ENCODE measurements at places on chromosomes 3 and 15.

- DNase-seq, result no peak
Observed at GRCh38 chr3:100993309-100993708, at the start of gene ABI3BP. Gene ABI3BP (minus strand): TSS chr3:100993421. CDS start chr3:100993384, 37 bp downstream.

GRCh38 chr15:31605467-31605931 is 278.9 kb downstream of the KLF13 start:
- no peak for DNase-seq

DNA sequence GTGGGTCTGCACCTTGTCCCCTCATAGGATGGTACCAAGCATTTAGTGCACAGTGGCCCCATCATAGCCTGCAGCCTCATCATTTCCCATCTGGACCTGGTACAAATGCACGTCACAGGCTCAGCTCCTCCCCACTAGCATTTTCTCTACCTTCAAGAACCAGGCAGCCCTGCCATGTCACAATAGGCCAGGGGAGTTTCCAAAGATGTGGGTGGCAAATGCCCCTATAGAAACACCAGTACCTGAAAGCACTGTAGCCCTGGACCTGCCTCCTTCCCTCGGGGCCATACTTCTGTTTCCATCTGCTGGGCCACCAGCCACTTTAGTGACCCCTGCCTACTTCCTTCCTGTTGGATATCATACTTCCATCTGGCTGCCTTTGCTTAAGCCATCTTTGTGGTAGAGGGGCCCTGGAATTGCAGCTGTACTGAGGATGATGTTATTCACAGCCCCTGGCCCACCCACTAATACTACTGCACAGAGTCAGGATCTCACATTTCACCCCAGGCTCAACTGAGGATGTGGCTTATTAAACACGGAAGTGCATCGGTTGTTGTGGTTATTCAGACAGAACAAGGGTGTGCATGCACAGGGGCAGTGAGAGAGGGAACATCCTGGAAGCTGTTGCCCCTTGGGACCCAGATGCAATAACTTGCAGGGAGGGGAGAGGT is 3.8 kb downstream of the TCTA start:
- peak; percentile 59 for DNase-seq

DNA sequence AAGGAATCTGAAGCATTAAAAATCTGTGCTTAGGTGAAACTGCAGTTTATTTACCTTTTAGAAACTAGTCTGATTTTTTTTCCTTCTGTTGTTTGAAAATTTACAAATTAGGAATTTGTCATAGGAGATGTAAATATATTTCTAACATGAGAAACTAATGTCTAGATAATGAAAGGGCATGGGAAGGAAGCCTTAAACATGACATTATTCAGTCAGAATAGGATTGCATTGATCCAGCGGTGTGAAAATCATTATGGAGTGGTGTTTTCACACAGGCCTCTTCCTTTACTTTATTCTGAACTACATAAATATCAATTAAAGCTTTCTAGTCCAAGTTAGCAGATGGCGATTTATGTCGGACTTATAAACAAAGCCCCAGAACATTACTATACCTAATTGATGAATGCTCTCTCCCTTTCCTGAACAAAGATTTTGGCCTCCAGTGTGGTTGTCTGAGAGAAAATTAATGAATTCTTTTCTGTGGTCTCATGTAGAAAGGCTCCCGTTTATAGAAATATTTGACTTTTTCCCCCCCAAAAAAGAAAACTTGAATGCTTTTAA is 37.9 kb downstream of the FNDC3B start:
- no peak for DNase-seq

GRCh38 chr3:188868803-188869202 is 303.0 kb upstream of the TPRG1 start:
- DNase-seq, result no peak

DNA sequence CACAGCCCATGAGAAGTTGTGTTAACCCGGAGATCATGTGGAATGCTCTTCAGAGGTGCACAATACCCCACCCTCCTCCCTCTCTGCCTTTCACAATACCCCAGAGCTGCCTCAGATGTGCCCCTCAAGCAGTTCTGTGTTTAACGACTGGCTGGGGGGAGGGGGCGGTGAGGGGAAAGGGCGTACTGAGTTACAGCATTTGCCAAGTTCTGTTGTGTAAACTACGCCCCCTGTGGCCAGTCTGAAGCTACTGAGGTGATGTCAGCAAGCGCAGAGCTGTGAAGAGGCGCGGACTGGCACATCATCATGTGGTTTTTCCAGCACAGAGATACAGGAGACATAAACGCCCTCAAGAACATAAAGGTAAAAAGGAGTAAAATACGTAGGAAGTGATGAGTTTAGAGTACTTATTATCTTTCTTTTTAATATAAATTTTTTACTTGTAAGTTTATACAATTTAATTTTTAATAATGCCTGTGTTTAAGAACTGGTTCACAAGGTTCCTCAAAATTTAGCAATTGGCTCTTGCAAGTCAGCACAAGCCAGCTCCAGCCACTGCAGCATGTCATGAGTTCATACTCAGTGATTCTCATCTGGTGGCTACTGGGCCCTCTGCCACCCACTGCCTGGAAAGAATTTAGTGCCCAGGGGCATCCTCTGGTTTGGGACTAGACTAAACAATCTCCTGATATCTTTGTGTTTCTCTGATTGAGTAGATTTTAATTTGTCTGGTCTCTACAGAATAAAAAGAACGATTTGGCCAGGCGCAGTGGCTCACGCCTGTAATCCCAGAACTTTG is 1.7 kb downstream of the EPB42 start:
- no peak for DNase-seq

DNA sequence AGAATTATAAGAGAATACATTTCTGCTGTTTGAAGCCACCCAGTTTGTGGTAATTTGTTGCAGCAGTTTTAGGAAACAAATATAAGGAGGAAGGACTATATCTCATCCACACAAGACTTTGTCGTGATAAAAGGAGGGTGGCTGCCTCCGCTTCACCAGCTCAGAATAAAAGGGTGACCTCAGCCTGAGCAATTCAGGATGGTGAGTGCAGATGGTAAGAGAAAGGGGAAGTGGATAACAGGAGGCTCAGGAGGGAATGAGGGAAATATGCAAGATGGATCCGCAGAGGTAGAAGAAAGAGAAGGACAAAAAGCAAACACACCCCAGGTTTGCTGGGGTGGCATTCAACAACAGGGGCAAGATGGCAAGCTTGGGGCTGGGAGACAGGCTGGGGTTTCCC is 108.1 kb upstream of the TNFAIP8L3 start:
- DNase-seq, result no peak

GRCh38 chr3:45659661-45660566 is 29.3 kb upstream of the SACM1L start:
- DNase-seq, result peak; percentile 43

DNA sequence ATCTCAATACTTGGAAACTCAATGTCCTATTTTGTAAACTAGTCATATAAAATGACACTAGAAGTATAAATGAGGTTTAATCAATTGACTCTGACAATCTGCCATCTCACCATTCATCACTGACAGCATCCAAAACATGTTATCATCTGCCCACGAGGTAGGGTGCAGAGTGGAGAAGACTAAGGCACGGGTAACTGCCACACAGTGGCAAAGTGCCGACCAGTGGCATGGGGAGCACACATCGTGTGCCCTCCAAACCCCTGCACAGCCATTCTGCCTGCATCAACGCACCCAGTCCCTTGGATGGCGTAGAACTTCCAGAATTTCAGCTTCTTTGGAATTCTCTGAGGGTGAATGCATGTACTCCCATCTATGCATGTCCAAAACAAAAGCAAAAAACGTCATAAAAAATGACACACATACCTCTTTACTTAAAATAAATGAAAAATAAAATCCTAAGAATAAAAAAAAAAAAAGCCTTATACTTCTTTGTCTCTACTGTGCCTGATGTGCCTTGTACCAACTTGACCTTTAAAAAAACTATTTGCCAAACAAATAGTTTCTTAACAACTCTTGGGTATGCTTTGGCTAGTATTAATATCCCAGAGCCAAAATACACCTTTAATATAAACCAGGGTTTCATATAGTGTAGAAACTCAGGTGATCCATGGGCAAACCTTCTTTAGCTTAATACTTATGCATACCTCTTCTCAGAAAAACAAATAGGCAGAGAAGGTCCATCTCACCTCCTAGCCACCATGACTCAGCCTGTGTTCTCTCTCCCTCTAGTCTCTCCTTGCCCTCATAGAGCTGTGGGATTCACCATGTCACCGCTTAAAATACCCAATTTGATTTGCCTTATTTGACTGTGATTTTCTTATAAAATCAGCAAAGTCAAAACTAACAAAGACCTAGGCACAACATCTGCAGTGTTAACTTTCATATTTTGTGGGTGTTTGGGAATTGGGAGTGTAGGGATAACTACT is 12.7 kb downstream of the CPOX start:
- no peak for DNase-seq

- no peak for DNase-seq
Observed at GRCh38 chr3:123782488-123782887, 101.6 kb downstream of the MYLK start.

GRCh38 chr3:177824190-177824786 is 627.0 kb upstream of the TBL1XR1 start:
- DNase-seq, result no peak

DNA sequence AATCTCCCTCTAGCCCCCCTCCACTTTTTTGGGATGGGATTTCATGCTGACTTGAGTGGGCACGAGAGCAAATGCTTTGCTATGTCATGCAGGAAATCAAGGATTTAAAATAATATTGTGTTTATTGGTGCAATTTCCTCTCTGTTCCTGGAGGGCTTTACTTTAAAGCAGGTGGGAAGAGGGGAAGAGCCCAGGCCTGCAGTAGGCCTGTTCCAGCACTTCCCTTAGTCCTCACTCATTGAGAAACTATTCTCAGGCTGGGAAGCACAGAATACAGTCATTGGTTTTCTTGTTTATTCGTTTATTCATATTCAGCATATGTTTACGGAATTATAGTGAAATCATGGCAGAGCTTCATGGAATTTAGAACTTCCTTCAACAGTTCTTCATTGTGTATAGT is 41.7 kb upstream of the SPSB4 start:
- DNase-seq, result no peak

DNA sequence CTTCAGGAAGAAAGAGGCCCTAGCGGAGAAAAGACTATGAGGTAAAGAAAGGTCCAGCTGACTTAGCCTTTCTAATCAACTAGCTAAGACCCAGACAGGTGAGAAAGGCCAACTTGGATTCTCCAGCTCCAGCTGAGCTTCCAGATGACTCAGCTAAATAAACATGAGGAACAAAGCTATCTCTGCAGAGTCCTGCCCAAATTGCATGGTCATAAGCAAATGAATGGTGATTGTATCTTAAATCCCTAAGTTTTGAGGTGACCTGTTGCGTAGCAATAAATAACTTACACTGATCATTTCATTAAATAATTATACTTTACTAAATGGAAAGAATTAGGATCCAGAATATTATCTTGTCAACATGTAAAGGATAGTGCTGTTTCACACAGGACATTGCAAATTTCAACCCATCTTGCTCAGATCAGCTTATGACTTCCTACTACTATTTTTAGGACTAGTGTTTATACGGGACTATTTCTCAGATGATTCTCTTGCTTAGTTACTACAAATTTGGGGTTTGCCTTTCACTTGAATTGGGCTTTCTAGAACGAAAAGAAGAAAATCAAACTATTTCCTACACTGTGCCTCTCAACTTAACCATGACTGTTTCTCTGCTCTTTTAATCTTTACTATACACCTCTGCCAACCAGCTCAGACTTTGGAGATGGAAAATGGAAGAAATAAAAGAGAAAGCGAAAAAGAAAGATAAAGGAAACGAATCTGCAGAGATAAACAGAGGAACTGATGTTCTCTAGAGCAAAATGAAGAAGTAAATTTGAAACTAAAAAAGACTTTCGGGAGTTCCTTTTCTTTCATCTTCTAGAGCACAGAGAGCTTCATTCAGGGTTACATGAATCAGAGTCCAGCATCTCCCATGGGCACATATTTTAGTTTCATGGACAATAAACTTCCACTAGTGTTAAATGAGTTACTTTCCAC is 6.6 kb upstream of the ADGRG7 start:
- DNase-seq, result no peak

DNA sequence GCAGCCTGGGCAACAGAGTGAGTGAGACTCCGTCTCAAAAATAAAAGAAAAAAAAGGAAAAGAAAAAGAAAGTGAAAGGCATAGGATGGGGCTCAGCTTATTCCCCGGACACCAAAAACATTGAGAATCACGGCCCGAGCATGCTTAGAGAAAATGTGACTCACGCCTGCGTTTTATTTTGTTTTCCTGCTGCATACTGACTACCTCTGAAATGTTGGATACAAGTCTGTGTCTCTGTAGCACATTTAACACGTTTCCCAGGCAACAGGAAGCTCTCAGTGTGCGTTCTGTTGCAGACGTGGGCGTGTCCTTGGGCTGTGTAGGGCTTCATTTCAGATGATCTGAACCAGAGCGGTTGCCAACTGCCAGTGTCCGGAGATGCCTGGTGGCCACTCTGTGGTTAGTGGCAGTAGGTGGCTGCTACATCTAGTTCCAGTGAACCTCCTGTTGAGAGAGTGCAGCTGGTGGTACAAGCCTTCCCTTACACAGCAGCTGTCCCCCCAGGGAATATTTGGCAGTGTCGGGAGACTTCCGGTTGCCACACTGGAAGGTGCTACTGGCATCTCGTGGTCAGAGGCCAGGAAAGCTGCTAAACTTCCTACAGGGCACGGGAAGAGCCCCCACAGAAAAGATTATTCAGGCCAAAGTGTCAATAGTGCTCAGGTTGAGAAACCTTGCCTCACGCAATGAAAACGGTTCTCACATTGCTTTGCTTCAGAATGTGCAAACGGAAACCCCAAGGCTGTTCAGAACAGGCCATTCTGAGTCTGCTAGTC is 3.0 kb downstream of the SLC51A start:
- peak; percentile 59 for DNase-seq

DNA sequence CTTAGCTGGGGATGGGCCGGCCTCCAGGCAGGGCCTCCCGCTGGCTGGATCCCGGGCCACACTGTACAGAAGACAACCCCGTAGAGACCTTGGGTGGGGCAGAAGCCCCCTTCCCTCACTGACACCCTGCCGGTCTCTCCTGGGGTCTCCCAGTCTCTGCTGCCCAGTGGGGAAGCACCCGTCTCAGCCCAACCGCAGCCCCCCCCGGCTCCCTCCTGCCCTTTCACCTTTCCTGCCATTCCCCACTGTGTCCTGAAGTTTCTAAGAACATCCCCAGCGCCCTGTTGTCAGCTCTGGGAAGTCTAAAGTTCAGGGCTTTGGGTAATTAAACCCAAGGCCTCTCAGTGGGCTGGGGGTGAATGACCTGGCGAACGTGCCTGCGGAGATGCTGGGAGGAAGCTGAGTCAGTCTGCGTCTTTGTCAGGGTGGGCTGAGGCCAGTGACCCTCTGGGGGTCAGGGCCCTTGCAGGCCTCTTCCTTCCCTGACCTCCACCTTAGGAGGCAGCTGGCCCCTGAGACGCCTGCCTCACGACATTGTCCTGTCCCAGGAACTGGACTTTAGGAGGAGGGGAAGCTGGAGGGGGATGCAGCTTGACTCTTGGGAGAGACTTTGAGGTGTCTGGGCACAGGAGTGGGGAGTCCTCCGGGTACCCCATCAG is 1.4 kb upstream of the SLC51A start:
- no peak for DNase-seq

Measured in activated CD8-positive, alpha-beta memory T cell treated with anti-CD3 and anti-CD28 coated beads, Interleukin-2, amount 50 U/mL, for 4 hours (primary cell).